ENCODE measurements at places on chromosomes 16 and 17.

- no peak for DNase-seq
These were observed 565 bp downstream of the DDX52 start for GRCh38 chr17:37642681-37643080.

GRCh38 chr17:39187152-39187830 is 10.2 kb downstream of the CACNB1 start:
- DNase-seq, result no peak

- DNase-seq, result no peak
These were observed 925.4 kb downstream of the CDH11 start for GRCh38 chr16:64196444-64196843.

- no peak for DNase-seq
These were observed 124.9 kb downstream of the SOCS1 start for GRCh38 chr16:11130978-11131665.

GRCh38 chr17:75808905-75809621 is 24.5 kb downstream of the UNK start:
- no peak for DNase-seq

DNA sequence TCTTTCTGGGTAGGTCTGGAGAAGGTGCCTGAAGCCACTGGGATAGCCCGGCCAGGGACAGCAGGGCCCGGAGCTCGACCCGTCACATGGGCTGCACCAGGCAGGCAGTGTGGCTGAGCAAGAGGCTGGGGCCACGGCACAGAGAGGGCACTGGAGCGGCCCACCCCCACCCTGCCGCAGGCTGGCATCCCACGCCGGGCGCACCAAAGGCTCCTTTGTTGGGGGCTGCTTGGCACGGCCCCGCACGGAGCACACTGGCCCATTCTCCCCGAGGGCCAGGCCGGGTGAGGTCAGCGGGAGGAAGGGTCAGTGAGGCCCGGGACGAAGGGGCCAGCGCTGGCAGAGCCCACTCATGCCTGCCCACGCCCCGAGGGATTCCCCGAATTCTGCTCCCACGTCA is 36.5 kb upstream of the PVALEF start:
- no peak for DNase-seq

- DNase-seq, result no peak
These were observed 85.5 kb upstream of the DOC2B start for GRCh38 chr17:266701-267667.

DNA sequence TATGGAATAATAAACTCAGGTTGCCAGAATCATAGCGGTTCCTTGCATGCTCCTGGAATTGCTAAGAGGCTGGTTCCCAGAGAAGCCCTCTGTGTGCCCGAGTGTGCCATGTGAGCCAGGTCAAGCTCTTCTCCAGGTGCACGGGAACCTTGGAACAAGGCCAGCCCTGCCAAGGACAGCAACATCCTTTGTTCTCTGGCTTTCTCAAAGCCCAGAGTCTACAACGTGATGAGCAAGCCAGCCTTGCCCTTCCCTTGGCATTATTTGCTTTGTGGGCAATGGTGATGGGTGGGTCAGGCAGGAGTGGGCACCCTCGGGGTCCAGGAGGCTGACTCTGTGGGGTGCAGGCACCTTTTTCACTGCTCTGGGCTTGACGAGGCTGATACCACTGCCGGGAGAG is 14.2 kb upstream of the SEC14L1 start:
- DNase-seq, result no peak

DNA sequence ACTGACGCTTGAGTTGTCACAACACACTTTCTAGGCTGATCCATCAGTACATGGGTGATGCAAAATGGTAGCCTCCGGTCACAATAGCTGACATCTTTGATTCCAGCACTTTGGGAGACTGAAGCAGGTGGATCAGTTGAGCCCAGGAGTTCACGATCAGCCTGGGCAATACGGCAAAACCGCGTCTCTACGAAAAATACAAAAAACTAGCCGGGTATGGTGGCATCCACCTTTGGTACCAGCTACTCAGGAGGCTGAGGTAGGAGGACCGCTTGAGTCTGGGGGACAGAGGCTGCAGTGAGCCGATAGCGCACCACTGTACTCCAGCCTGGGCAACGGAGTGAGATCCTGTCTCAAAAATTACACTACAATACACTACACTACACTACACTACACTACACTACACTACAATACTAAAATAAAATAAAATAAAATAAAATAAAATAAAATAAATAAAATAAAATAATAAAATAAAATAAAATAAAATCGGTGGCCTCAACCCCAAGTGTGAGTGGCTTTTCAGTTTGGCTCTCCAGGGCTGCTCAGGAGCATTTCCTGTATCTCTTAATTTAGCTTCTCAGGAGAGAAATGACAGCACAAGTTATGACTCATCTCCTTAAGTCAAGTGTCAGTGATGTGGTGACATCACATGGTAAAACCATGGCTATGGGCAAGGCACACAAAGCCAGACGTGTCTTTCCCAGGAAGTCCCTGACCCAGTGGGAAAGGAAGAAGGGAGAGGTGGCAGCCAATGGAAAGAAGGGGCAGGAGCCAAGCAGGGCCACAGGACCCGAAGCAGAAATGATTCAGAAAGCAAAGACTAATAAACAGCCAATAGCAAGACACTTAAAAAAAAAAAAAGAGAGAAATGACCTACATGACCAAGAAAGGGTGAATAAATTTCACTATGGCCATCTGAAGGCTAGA is 75.3 kb upstream of the TBC1D3K start:
- no peak for DNase-seq

DNA sequence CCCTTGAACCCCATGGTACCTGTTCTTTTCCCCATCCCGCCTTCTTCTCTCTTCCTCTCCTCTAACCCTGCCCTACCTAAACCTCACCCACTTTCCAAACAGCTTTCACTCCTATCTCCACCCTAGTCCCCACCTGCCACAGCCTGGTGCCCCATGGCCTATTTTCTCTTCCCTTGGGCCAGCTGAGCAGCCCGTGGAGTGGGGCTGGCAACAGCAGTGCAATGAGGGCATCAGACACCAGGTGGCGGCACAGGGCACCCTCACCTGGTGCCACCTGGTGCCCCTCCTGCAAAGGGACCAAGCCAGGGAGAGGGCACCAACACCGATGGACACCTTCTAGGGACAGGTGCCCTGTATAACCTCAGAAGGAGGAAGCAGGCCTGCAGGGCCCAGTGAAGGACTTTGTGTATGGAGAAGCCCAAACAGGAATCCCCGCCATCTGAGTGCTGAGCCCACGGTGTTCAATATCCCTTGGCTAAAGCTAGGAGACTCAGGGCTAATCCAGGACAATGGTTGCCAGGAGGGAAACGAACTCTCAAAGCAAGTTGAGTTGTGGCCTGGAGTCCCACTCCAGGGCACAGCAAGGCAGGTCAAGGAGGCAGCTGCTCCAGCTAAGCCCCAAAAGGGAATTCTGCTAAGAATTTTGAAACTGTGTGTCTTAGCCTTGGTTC is 4.0 kb upstream of the ABCC3 start:
- DNase-seq, result peak; percentile 13

DNA sequence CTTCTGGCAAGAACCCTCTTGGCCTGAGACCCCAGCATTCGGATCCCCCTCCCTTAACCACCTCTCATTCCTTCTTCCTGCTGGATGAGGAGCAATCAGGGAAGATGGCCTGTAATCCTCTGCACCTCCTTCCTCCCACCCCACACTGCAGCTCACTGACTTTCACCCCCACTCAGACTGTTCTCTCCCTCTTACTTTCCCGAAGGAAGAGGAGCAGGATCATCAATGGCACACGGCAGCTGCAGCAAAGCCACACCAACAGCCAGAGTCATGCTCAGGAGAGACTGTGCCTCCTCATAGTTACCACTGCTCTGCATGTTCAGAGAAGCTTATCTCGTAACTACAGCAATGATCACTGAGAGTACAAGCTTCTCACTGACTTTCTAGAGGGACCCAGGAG is 10.1 kb upstream of the TMEM101 start:
- DNase-seq, result no peak

DNA sequence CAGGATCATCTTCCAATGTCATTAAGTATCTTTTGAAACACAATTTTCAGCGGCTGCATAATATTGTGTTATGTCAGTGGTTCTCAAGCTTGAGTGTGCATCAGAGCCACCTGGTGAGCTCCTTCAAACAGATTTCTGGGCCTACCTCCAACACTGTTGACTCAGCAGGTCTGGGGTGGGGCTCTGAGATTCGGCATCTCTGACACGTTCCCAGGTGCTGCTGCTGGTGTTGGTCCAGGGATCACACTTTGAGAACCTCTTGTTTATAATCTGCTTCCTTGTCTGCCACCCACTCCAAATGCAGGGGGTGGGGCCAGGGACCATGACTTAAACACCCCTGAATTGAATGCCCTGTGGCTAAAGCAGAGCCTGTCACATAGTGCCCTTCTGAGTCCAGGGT is 73.8 kb upstream of the HNF1B start:
- DNase-seq, result no peak

- DNase-seq, result no peak
These were observed 16.8 kb upstream of the ATF7IP2 start for GRCh38 chr16:10368969-10369551.

- DNase-seq, result no peak
These were observed 1.8 kb downstream of the RUNDC3A start for GRCh38 chr17:44310188-44310587.

- no peak for DNase-seq
These were observed 2.3 kb upstream of the PAFAH1B1 start for GRCh38 chr17:2591040-2591640.

GRCh38 chr17:3887804-3888203 is 5.0 kb downstream of the CAMKK1 start:
- DNase-seq, result no peak

GRCh38 chr17:82795615-82796014 is 43.8 kb downstream of the TBCD start:
- DNase-seq, result no peak

GRCh38 chr17:410543-411401 is 58.2 kb upstream of the RPH3AL start:
- DNase-seq, result peak; percentile 32

GRCh38 chr17:6554871-6555330 is 1.5 kb downstream of the PITPNM3 start:
- DNase-seq, result no peak

- DNase-seq, result no peak
These were observed 11.5 kb downstream of the SLC46A1 start for GRCh38 chr17:28394337-28395116.

GRCh38 chr17:78966123-78966813 is 13.5 kb downstream of the LGALS3BP start:
- DNase-seq, result no peak

Data from stimulated activated CD4-positive, alpha-beta T cell treated with anti-CD3 and anti-CD28 coated beads, Interleukin-1b, Interleukin-23, amount 100 ng/mL, for 24 hours (primary cell).